Skin of body (tissue), 3 donors: ENCODE measurements at places on chromosomes 2 and 18.

DNA sequence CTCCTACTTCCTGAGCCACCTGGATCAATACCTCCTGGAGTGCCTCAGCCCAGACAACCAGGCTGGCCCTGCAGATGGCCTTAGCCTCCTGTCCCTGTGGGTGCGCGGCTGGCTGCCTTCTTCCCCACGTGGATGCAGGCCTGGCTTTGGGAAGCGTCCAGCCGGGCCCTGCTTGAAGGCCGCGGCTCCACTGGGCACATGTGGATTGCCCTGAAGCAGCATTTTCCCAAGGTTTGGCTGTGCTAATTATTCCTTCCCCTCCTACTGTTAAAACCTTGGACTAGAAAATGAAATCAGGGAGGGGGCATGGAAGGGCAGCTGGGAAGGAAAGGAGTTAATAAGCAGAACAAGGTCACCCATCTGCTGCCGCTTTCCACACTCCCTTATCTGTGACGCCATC is 143.0 kb upstream of the GATA6 start:
- DNase-seq = no peak

DNA sequence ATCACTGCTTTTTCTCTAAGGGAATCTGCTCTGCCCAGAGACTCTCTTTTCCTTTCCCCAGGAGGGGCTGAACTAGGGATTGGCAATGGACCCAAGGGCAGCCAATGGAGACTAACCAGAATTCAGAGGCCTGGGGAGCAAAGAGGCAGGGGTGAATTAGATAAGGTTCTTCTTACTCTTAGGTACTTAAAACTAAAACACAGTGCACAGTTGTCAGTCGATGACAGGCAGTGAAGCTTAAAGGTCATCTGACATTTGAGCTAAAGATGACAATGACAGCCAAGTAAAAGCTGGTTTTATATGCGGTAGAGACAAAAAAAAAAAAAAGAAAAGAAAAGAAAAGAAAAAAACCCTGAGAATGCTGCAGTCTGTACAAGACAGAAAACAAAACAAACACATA is 57.8 kb downstream of the HIBCH start:
- DNase-seq = no peak

GRCh38 chr18:55321265-55322177 is 266.5 kb downstream of the TCF4 start:
- DNase-seq = peak; percentile 94

DNA sequence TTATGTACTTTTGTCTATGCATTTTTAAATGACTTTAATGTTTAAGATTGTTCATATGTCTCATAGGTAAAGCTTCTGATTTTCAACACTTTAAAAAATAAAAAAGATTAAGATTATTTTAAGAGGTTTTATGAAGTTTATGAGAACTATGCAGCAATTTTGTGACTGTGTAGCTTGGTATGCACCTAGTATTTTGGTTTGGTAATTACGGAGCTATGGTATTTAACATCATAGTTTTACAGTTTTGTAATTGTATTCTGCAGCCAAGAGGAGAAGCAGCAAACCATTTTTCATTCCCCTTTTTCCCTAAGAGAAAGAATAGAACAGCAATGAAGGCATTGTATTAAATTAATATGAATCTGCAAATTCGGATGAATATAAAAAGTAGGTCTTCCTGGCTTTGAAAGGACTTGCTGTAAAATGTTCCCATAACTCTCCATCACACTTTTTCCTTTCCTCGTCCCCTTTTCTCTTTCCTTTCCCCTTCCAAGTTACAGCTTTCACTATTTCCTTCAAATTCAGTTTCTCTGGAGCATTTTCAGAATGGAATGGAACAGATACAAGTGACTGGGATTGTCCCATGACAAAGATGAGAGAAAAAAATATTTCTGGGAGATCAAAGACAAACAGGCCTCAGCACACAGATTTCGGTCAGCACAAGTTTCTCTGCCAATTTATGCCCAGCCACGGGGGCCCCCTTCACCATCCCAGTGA is 26.1 kb upstream of the PIEZO2 start:
- DNase-seq = peak; percentile 52

GRCh38 chr2:102977426-102978090 is 215.7 kb downstream of the TMEM182 start:
- no peak for DNase-seq

GRCh38 chr2:85278361-85278760 is 49.4 kb downstream of the TGOLN2 start:
- peak; percentile 45 for DNase-seq

DNA sequence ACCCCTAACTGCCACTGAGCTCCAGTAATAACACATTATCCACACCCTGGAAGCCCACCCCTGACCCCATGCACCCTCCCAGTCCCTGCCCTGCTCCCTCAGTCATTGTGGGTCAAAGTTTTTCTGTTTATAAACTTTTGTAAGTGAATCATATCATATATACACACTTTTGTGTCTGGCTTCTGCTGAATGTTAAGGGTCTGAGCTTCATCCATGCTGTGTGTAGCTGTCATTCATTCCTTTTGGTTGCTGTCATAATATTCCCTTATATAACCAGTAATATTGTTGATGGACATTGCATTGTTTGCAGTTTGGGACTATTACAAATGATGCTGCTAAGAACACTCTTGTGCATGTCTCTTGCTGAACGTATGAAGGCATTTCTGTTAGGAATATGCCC is 14.5 kb downstream of the CNNM4 start:
- DNase-seq = no peak

- DNase-seq = no peak
These were observed 87.3 kb upstream of the TLK1 start for GRCh38 chr2:171247741-171248662.

GRCh38 chr2:51597086-51597485 is 565.2 kb upstream of the NRXN1 start:
- DNase-seq = no peak

GRCh38 chr18:433298-433697 is 67.2 kb downstream of the COLEC12 start:
- DNase-seq = no peak

DNA sequence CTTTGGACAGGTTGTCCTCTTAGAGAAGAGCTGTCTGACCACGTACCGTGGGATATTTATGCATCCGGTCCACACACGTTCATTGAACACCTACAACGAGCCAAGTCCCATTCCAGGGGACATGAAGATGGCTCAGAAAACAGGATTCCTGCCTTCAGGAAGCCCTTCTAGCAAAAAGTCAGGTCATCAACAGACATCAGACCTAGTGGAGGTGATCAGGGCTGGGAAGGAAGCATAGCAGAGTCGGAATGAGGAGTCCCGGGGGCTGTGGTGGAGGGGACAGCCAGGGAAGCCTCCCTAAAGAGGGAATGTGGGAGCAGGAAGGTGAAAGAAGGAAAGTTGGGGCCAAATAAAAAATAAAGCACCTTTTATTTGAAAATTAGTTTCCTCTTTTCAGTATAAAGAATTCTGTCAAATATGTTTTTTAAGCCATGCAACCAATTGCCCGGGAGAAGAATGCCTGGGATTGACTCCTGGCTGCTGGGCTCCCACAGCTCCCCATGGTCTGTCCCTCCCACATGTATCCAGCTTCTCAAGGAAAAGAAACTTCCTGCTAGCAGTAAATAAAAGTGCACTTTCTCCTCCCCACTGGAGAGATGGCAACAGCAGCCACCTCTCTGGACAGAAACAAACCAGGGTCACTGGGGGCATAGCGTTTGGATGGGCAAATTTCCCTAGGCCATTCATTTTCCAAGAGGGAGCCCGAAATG is 144.8 kb downstream of the SMAD7 start:
- no peak for DNase-seq

DNA sequence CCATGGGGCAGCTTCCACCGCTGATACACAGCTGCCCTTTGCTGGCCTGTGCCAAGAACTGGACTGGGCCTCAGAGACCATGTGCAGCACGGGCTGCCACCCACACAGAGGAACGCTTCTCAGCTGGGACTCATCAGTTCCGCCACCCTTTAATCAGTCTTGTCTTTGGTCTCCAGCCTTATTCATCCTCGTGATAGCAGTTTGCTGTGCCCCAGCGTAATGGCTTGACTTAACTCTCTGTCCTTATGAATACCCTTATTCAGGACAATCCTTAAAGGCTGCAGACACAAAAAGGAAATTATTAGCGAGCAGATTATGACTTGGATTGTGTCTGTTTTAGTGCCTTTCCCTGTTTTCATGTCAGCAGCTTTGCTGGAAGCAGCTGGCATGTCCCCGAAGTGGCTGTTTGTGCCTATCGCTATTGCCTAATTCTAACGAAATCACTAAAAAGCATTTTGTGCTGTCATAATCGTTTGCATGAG is 108.9 kb upstream of the DAPL1 start:
- DNase-seq = peak; percentile 46

DNA sequence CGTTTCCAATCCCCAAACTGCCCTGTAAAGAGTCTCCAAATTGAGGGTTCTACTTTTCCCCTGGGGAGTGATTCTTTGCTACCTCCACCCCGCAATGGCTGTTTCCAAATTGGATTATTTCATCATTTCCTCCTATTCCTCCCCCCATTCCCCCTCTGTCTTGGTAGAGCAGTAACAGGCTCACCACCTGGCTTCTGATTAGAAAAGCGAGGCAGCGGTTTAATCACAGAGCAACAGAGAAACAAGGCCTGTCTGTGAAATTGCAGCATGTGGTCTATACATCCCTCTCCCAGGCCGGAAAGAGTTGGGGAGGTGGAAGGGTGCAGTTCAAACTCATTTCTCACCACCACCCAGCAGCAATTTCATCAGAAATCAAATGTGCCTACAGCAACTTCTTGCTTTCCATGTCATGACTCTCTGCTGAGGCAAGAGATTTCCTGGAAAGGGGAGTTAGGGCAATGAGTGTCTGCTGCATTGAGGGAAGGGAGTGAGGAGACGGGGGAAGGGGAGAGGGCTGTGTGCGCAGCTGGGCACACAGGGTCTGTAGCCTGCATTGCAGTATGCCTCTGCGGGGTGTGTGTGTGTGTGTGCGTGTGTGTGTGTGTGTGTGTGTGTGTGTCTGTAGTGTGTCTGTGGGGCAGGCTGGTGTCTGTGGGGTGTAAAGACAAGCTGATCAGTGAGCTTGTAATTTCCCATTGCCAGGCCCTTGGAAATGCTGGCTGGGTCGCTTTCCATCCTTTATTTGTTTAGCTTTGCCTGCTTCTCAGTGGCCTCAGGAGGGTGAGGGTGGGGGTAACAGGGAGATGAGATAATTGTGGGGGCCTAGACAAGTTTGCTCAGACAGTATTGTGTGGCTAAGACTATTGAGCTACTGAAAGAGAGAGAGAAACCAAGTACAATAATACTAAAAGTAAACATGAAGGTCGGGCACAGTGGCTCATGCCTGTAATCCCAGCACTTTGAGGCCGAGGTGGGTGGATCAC is 13.5 kb upstream of the IGFBP2 start:
- DNase-seq = peak; percentile 12

DNA sequence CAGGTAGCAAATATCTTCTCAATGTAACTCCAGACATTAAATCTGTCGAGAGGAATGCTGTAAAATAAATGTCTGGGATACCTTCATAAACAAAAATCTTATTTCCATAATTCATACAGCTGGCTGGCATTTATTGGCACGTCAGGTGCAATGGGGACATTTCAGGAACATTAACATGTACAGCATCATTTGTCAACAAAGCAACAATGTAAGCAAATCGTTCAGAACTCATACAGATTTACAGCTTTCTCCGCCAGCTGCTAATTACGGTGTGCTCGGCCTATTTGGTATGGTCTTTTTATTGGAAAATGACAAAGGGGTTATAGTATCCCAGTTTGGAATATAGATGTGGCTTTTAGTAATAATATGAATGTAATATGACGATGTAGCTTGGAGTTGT is 464.9 kb downstream of the ARHGAP15 start:
- DNase-seq = no peak

- no peak for DNase-seq
These were observed 139.9 kb downstream of the THADA start for GRCh38 chr2:43455731-43456642.

- no peak for DNase-seq
These were observed 156.4 kb downstream of the COPS8 start for GRCh38 chr2:237242091-237242536.

- no peak for DNase-seq
These were observed 145.3 kb downstream of the SP3 start for GRCh38 chr2:173819852-173820251.

DNA sequence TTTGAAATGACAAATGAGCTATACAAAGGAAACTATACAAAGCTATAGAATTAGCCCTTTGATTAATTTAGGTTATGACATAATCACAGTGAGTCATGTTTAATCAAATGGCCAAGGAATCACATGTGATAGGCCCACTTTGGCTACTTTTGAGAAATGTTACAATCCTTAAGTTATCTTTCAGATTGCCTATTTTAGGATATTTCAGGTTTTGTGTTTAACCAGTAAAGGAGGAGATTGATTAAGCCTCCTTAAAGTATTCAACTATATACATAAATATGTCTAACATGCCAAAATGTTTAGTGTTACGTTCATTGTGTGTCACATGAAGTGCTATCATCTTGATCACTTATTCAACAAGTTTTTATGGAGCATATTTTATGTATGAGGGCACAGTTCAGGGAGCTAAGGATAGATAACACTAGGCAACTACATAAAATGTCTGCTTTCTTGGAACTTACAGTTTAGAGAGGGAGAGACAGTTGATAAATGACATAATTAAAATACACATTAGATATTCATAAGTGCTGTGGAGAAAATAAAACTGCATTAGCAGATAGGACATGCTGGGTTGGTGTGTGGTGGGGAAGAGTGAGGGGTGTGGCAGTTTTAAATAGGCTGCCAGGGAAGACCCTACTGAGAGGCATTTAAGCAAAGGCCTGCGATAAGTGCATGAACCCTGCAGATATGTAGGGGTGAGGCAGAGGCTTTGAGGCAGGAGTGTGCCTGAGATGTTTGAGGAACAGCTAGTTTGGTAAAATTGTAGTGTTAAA is 77.2 kb downstream of the LTBP1 start:
- no peak for DNase-seq

DNA sequence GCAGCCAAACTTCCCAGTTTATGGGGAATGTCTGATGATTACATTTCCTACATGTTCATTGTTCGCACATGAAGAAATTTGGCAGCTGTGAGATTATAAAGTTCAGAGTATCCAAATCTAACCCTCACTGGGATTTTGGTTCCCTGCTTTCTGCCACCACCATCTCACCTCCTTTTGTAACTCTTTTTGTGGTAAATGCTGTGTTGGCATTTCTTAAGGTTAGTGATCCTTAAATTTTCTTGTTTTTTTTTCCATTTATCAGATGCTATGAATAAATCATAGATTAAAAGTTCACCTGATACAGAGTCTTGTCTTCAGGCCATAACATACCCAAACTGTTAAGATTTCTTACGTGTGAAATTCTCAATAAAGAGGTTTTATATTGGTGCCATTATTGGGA is 8.5 kb upstream of the TBR1 start:
- DNase-seq = no peak

DNA sequence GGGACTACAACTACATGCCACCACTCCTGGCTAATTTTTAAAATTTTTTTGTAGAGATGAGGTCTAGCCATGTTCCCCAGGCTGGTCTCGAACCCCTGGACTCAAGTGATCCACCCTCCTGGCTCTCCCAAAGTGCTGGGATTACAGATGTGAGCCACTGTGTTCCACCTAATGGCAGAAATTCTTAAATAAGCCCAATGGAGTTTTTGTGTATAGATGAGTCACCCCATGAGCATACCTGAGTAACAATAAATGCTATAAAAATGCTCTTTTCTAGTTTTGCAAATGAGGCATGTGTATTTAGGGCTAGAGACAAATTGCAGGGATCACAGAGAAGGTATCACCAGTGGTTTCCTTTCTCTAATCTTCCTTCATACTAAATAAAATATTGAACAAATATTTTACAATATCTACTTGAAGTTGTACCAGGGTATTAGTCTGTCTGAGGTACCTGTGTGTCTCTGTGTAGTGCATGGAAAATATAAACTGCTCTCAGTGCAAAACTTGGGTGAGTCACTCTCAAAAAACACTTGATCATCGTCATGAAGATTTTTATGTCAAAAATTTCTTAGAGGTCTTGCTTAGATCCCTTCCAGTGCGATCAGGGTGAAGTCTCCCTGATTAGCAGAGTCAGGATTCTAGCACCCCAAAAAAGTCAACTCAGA is 337.1 kb upstream of the MMADHC start:
- DNase-seq = no peak
